ENCODE measurements at places on chromosomes 3 and 15.

- DNase-seq, result peak; percentile 2
Measured at GRCh38 chr3:80733522-80734176, 965.9 kb upstream of the ROBO1 start.

GRCh38 chr3:58260733-58261132, 23.1 kb downstream of the ABHD6 start:
- peak; percentile 53 for DNase-seq

- peak; percentile 90 for DNase-seq
Measured at GRCh38 chr3:50627407-50628051, 10.6 kb downstream of the MAPKAPK3 start.

- no peak for DNase-seq
Measured at GRCh38 chr3:66554178-66554577, 53.4 kb upstream of the LRIG1 start.

DNA sequence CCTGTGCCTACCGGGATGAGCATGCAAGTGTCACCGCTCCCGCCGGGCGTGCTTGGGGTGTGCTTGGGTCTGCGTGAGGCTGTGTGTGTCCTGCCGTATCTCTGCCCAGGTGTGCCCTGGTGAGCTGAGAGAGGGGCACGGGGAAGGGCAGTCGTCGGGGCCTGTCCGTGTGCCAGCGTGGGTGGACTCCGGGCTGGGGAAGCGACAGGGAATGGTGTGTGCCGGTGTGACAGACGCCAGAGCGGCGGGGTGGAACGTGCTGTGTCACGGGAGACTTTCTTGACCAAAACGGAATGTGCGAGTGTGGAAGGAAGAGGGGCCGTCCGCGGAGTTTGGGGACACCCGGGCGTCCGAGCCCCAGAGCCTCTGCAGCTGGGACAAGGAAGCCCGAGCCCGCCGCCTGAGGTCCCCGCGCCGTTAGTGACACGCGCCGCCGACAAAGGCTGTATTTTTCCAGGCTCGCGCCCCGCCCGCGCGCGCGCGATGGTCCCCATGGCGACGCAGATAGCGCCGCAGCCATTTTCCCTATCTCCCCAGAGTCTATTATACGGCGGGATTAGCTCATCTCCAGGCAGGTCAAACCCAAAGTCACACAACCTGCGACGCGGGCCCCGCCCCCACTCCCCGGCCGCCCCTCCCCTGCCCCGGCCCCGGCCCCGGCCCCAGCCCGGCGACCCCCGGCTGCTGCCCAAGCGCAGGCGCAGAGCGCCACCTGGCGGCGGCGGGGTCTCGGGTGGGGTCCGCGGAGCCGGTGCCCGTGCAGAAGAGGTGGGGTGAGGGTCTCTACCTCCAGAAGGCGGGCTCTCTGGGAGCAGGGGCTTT, 4.5 kb upstream of the GATA2 start:
- peak; percentile 58 for DNase-seq

GRCh38 chr3:86029590-86029989, 961.4 kb downstream of the VGLL3 start:
- DNase-seq, result no peak

DNA sequence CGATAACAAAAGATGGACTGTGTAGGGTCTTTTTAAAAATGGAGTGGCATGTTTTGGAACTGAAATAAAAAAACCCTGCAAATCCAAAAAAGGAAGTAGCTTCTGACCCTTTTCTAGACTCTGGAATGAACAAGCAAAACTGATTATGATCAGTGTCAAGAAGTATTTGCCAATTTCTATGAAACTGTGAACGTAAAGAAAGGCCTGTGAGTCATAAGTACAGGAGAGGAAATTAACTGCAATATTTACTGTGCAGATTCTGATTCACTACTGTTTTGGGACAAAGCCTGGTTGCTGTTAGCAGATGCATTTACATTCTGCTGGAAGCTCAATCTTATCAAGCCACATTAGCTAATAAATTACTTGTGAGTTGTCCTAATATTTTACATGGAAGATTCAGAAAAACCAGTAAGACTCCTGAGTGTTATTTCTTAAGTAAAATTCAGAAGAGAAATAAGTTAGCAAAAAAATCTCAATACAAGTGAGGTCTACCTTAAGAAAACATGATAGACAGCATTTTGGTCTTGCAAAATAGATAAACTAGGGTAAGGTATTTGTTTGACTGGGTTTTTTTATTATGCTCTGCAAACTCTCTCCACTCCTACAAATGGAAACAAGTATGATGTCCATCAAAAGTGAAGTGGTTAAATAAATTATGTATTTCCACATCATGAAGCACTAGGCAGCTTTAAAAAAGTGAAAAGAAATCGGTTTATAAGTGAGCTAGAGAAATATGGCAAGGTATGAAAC, 90.2 kb upstream of the LMOD3 start:
- peak; percentile 83 for DNase-seq

- DNase-seq, result no peak
Measured at GRCh38 chr3:104069114-104069513, 1297.6 kb upstream of the ALCAM start.

DNA sequence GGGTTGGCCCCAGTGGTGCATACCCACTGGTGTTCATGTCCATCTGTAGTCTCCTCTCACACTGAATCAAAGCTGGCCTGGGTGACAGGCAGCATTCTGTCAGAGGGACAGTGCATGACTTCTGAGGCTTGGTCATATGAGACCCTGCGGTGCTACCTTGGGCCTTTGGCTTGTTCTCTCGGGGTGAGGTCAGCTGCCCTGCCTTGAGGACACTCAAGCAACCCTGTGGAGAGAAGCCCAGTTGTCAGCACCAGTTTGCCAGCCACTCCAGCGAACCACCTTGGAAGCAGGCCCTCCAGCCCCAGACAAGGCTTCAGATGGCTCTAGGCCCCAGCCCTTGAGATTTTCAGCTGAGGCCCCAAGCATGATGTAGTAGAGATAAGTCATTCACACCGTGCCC, 16.9 kb upstream of the RAB7A start:
- DNase-seq, result no peak

GRCh38 chr3:63089751-63090132, 188.4 kb upstream of the SYNPR start:
- no peak for DNase-seq

DNA sequence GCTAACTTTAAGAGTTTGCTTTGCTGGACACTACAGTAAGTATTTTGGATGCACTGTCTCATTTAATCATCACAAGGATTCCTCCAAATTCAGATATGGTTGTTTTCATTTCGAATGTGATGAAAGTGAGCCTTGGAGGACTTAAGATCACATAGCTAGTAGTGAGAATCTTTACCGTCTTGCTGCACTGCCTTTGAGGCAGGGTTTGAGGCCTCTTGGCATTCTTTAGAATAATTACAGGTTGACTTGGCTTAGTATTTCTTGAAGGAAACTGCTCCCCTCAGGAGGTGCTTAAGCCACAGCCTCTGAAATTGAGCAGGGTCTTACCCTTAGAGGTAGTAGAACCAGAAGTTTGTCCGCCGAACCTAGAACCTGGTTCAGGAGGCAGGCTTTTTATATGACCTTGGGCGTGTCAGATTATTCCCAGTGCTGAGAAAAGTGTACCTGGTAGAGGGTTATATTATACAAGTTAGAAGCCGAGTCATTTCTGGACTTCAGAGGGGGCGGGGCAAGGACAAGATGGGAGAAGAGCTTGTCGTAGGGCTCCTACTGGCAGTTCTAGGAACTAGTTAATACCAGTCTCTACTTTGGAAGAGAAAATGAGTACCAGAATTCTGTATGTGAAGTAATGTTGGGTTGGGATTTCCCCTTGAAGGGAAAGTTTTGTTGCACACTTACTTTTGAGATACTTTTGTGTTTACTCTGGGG, 1.1 kb downstream of the TFG start:
- peak; percentile 86 for DNase-seq

- DNase-seq, result no peak
Measured at GRCh38 chr3:45607790-45608189, 13.2 kb downstream of the LIMD1 start.

DNA sequence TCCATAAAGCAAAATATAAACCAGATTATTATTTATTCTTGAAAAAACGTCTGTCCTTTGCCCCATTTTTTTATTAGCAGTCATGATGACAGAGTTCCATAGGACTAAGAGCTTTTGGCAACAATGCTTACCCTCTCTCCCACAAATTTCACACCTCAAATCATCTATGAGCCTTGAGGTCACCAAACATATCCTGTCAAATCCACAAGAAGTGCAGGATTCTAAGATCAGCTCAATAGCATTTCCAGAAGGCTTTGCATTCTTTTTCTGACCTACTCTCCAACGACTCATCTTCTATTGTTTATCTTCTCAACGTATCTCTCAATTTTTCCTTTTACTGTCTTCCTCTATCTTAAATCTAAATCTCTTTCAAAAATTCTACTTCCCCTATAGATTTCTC, 619.1 kb upstream of the BCHE start:
- no peak for DNase-seq

GRCh38 chr3:126685021-126685420, 19.0 kb upstream of the CHCHD6 start:
- no peak for DNase-seq

DNA sequence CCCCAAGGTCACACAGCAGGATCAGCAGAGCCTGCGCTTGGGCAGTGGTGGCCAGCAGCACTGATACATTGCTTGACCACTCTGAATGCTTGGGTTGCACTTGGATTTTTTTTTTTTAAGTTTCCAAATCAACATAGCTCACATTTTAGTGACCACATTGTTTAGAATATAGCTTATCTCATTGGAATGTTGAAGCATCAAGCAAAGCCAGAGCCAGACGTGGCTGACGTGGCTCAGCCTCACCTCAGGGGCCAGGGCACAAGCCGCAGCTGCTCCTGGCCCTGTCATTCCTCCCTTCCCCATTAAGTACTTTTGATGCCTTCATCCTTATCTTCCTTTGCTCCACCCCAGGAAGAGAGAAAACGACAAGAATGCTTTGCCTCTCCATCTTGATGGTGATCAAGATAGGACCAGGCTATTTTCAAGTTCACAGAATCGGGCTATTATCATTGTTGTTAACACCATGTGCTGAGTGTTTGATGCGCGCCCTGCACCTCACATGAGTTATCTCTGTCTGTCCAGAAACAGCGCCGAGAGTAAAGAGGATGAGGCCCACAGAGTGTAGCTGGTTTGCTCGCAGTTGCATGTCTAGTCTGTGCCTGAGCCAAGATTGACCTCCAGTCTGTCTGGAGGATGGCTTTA, 75.8 kb downstream of the AAGAB start:
- no peak for DNase-seq

DNA sequence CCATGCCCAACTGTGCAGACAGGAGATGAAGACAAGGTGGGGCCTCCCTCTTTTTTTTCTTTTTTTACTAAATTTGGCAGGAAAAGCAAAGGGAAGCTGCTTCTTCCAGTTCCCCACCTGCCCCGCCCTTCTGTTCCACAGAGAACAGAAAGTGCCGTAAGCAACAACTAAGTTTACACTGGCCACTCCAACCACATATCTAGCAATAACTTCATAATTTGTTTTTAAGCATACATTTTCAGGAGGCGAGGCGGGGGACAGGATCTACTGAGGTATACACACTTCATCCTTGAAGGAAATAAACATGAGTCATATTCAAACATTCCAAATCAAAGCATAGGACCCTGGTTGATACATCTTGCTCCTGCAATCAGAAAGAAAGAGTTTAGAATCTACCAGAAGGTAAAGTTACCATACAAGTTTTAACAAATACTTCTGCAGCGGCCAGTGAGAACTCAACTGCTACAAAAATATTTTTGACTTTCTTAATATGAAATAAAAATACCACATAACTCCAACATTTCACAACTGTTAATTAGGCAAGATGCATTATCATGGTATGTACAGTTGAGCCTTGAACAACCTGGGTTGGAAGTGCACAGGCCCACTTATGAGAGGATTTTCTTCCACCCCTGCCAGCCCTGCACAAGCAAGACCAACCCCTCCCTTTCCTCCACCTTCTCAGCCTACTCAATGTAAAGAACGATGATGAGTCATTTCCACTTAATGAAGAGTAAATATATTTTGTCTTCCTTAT, 50.7 kb downstream of the FOXP1 start:
- DNase-seq, result peak; percentile 14

DNA sequence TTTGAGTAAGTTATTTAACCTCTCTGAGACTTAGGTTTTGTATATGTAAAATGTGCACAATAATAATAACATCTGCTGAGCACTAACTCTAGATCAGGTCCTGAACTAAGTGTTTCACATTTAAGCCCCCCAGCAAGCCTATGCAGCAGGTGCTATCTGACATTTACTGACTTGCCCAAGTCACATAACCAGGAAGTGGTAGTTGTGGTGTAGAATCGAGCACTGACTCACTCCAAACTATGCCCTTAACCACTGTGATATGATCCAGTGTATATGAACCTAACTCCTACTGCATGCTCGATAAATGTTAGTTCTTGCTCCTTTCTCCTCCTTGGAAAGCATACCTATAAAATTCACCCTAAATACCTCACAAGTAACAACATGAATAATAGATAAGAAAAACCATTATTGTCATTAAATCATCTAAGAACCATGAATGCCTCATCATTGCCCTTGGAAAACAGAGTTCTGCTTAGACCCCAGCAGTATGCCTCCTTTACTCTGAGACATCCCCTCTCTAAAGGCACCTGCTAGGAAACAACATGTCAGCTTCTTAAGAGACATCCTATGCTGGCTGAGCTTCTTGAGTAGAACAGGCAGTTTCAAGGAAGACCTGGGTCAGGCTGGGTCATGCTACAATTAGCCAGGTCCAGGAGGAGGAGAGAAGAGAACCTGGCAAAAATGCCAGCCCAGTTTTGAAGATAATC, 3.0 kb upstream of the SHC4 start:
- DNase-seq, result no peak

DNA sequence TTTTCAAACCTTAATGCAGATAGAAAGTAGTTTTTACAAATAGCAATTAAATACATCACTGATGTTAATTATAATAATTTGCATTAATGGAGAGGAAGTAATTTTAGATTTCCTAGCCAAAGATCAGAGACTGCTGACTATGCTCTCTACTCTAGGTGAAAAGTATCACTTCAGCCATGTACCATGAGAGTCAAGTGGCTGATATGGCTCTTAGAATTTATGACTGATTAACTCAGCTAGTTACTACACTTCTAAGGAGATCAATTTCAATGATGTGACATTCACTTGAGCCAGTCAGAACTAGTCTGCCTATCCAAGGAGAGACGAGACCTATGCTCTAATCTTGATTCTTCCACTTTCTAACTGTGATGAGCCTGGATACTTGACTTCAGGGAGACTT, 405.7 kb upstream of the RORA start:
- DNase-seq, result no peak

DNA sequence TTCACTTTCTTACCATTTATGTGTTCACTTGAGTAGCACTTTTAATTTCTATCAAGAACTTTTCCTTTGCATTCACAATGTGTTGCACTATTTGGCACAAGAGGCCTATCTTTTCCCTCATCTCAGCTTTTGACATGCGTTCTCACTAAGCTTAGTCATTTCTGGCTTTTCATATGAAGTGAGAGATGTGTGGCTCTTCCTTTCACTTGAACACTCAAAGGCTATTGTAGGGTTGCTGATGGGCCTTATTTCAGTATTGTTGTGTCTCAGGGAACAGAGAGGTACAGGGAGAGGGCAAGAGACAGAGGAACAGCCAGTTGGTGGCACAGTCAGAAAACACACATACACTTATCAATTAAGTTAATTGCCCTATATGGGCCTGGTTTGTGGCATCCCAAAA, 127.4 kb upstream of the MLF1 start:
- DNase-seq, result no peak

- DNase-seq, result no peak
Measured at GRCh38 chr3:145959457-145960088, 201.4 kb downstream of the PLOD2 start.
